ENCODE measurements at places on chromosomes 7 and 10.
A peak's percentile ranks its signal among the peaks of the same experiment; 100 is the strongest.

DNA sequence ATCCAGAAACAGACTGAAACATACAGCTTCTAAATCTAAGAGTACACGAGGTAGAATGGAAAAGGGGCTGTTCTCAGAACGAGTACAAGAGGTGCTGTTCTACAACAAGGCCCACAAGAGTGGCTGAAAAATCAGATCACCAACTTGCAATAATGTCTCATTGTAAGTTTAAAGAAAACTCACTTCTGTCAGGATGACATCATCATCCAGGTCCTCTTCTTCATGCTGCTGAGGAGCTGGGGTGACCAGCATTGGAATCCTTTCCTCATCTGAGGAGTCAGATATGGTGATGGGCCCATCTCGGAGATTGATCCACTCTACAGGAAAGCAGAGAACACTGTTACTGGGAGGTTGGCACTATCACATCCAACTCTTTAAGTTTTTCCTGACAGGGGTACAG, 28.8 kb downstream of the RNF216 start:
- no peak for DNase-seq

GRCh38 chr7:142603870-142604448, 145.3 kb upstream of the PRSS1 start:
- DNase-seq, result no peak

DNA sequence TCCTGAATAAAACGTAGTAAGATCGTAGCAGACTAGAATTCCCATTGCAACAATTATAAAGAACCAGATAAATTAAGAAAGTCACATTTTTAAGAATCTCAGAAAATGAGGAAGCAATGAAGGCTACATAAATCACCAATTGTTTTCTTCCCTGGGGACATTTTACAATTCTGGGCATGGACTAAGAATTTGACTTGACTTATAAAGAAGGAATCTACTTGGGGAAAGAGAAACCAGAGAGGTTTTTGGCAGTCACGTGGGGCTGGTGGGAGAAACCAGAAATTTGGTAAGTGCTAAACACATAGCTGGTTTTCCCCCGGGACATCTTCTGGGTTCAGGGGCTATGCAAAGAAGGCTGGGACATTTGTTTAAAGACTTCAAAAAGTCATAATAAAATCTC, 109.8 kb upstream of the IL6 start:
- no peak for DNase-seq

- no peak for DNase-seq
Measured at GRCh38 chr7:132751244-132751647, 175.0 kb upstream of the PLXNA4 start.

DNA sequence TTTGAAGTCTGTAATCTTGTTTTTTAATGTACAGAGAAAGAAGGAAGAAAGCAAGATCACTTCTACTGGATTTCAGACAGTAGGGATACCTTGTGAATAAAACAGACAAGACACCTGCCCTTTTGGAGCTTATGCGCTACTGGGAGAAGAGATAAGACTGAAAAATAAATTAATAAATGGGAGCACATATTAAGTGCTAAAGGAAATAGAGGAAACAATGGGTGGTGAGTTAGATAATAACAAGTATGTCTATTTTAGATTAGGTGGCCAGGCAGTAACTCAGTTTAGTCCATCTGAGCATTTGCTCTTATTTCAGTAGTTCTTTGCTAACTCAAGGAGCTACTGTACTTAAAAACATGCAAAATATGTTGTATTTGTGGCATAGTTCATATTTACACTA, 15.9 kb downstream of the MIOS start:
- DNase-seq, result no peak

DNA sequence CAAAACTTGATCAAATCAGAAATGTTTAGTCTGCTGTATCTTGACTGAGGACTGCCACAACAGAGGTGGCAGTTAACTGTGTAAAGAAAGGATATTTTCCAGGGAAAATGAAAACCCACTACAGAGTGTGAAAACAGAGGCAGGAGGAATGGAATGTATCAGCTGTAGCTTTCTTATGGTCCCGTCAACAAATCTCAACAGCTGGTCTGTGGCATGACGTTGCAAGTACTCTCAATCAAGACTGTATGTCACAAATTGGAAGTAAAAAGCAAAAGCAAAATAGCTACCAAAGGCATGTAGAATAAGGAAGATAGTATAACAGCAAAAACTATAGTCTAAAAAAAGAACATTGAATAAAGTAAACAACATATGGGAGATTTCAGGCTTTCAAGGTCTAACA, 123.5 kb downstream of the KMT2C start:
- no peak for DNase-seq

DNA sequence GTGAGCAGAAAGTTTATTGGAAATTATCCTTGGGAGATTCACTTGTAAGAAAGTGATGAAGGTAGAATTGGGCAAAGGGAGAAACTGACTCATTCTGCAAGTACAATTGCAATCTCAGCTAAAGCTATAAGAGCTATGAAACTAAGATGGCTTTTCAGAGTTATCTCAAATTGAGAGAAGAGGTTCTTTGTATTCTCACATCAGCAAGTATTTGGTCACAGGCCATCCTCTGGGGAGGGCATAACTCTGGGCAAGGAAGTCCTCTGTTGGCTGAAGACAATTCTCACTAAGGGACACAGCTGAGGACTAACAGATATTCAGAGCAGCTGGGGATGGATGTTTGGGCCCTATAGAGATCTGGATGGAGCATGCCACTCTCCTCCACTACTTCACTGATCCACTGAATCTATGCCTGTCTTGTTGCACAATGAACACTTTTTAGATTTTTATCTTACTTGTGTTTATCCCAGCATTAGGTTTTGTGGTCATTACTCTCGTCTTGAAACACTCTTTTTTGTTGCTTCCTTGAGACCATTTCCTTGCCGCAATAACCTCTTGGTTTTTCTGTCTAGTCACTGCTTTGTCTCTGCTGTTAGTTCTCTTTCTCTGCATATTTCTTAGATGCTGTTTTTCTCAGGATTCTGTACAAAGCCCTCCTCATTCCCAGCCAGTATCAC, 115.1 kb downstream of the GNAI1 start:
- no peak for DNase-seq

- no peak for DNase-seq
Measured at GRCh38 chr10:69484736-69485135, 33.5 kb downstream of the TSPAN15 start.

- DNase-seq, result no peak
Measured at GRCh38 chr10:37752334-37752875, 105.0 kb downstream of the ZNF248 start.

DNA sequence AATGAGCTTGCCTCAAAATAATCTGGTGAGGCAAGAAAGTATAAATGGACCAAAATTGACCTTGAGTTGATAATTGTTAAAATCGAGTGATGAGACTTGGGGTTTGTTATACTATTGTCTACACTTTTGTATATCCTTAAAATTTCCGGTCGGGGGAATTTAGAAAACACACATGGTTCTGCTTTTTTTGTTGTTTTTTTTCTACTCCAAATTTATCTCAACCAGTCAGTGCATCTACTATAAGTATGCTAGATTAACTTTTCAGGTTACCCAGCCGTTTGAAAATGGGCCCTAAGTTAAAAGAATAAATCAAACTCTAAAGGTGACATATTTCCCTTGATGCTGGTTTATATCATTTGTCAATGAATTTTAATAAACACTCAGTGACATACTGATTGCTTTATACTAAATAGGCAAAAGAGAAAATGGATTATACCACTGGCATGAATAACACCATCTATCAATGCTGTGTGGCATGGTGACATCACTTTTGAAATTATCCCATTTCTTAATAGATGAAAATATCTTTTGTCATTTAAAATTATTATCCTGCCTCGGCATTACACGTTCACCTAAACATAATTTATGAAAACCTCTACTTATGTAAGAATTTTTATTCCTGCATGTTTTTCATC, 40.3 kb upstream of the ST8SIA6 start:
- DNase-seq, result no peak

DNA sequence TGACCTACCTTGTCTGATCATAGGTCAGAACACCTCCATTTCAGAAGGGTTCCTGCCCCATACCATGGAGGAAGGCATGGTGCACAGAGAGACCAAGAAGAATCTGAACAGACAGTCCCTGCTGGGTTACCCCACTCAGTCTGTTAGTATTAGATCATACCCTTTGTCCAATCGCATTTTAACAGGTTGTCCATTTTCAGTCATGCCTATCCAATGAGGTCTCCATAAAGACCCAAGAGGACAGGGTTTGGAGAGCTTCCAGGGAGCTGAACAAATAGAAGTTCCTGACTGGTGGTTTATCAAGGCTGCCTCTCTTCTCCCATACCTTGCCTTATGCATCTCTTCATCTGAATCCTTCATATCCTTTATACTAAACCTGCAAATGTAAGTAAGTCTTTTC, 21.2 kb upstream of the SLC16A12 start:
- DNase-seq, result no peak

DNA sequence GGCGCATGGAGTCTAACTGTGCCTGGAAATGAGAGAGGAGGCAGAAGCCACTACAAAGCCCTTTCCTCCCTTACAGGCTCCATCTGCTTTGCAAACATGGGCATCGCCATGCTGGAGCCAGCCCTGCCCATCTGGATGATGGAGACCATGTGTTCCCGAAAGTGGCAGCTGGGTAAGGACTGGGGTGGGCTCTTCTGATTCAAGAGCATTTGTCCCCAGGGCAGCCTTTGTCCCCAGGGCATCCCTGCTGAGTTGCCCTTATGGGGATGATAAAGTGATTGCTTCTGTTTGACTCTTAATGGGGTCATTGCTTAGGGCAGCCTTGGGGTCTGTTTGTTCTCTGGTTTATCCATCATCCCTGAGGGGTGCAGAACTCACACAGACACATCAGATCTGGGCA, 16.8 kb downstream of the SLC18A2 start:
- DNase-seq, result no peak

- DNase-seq, result no peak
Measured at GRCh38 chr7:37142958-37143357, 305.7 kb downstream of the ELMO1 start.

DNA sequence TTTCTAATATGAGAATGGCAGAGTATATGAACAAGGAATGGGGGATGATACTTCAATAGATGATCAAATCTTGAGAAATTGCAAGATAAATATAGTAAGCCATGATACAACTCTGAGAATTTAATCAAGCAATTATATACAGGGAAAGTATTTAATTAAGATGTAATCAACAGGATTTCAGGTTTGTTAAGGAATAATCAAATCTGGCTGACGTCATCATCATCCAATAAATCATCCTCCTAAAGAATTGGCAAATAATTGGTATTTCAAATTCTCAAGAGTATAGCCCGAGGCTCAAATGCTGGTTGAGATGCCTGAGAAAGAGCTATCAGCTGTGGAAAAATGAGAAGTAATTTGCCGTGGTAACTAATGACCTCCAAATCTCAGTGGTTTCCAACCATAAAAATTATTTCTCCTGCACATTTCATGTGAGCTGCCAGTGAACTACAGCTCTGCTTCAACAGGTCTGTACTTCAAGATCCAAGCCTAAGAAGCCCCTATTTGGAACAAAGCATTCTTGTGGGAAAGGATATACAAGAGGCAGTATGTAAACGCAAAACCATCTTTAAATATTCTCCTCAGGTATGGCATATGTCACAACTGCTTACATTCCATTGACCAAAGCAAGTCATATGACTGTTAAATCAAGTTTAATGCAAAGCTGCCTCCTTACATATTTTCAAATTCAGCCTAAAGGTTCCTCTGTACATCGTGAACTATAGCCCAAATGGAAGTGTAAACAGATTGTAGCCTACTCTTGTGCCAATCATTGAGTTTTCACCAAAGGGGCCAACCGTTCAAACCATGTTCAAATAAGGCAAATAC, 503.0 kb downstream of the KIF20B start:
- DNase-seq, result no peak

DNA sequence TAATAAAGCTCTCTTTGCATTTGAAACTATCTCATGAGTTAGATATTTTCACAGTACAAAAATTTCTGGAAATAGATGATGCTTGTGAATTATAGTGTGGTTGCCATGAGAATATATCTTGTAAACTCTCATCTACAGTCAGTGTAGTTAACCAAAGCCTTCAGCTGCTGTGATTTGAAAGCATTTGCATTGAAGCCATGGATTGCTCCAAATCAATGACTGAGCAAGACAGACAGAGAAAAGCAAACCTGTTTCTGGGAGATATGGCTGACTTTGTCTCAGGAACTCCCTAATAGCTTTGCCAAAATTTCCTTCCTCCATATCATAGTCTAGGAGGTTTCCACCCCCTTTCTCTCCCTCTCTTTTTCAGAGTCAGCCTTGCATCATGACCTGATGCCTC, 955.3 kb downstream of the REEP3 start:
- DNase-seq, result no peak

DNA sequence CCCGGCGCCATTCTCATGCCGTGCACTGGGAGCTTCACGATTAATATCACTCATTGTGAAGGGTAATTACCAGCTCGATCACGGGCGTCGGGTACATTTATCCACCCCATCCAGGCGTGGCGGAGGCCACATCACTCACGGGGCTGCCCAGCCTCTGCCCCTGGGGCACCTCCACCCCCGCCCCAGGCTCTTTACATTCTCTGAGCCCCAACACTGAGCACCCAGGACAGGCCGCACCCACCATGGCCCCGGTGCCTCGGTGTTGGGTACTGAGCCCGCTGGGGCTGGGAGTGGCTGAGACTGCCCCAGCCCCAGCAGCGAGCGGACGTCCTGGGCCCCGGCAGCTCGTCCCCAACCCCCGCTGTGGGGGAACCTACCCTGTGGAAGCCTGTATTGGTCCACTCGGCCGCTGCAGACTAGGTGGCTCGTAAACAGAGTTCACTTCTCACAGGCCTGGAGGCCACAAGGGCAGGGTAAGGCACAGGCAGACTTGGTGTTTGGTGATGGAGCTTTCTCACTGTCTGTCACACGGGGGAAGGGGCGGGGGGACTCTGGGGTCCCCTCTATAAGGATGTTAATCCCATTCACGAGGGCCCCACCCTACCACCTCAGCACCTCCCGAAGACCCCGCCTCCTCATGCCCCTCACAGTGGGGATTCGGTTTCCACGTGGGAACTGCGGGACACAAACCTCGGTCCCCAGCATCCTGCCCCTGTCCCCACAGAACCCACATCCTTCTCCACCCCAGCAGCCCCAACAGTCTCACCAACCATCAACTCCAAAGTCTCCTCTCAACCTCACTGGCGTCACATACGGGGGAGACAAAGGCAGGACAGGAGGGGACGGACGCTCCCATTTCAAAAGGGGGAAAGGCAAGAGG, 184.1 kb downstream of the ELFN1 start:
- no peak for DNase-seq

- DNase-seq, result peak; percentile 83
Measured at GRCh38 chr10:71771821-71772617, 1.3 kb downstream of the VSIR start.

DNA sequence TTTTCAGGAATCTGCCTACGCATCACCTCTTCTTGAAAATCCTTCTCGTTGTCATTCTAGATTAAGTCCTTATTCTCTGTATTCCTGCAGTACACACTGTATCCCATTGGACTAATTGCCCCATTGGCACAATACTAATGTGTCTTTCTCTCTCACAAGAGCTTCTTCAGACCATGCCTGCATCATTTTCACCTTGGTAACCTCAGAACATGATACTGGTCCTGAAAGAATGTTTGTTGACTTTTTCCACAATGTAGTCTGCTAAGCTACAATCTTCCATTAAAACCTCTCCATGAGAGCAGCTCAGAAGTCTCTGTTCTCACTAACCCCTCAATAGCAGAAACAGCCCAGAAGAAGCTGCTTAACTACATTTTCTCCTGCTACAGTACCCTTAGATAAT, 270.7 kb downstream of the PCDH15 start:
- DNase-seq, result no peak

- DNase-seq, result no peak
Measured at GRCh38 chr10:116324951-116325635, 845 bp downstream of the CCDC172 start.

Measured in heart left ventricle (tissue), 16 donors.